ENCODE measurements at places on chromosomes 3 and 15.
A peak's percentile ranks its signal among the peaks of the same experiment; 100 is the strongest.

- no peak for DNase-seq
- H3K36me3 ChIP-seq, result peaks cover 10% of the 10 kb centered on the region
- H3K27me3 ChIP-seq, result no peaks in the 10 kb centered on the region
- H3K27ac ChIP-seq, result no peak overlapping the region
- H3K4me1 ChIP-seq, result no peaks in the 10 kb centered on the region
- H3K4me3 ChIP-seq, result no peak overlapping the region
Measured at GRCh38 chr15:47764666-47765065, 47.4 kb downstream of the SEMA6D start.

GRCh38 chr3:184711493-184712247 is at the start of gene MAGEF1:
Gene MAGEF1 (minus strand): TSS chr3:184712064. CDS start chr3:184711821, 243 bp downstream.
- no peaks in the 10 kb centered on the region for H3K36me3 ChIP-seq
- peak within 1 kb of the TSS; percentile 79 for H3K27ac ChIP-seq
- no peaks in the 10 kb centered on the region for H3K27me3 ChIP-seq
- peaks cover 14% of the 10 kb centered on the region for H3K4me1 ChIP-seq
- peak within 1 kb of the TSS; percentile 77 for H3K4me3 ChIP-seq

- no peaks in the 10 kb centered on the region for H3K4me1 ChIP-seq
- H3K4me3 ChIP-seq, result no peak overlapping the region
- no peaks in the 10 kb centered on the region for H3K36me3 ChIP-seq
- no peak overlapping the region for H3K27ac ChIP-seq
Measured at GRCh38 chr15:100230784-100231183, 111.0 kb downstream of the ADAMTS17 start.

GRCh38 chr3:59467476-59467875 is 417.7 kb upstream of the CFAP20DC start:
- H3K4me1 ChIP-seq, result no peaks in the 10 kb centered on the region
- no peak for DNase-seq
- H3K27me3 ChIP-seq, result no peaks in the 10 kb centered on the region
- H3K36me3 ChIP-seq, result no peaks in the 10 kb centered on the region
- H3K27ac ChIP-seq, result no peak overlapping the region

DNA sequence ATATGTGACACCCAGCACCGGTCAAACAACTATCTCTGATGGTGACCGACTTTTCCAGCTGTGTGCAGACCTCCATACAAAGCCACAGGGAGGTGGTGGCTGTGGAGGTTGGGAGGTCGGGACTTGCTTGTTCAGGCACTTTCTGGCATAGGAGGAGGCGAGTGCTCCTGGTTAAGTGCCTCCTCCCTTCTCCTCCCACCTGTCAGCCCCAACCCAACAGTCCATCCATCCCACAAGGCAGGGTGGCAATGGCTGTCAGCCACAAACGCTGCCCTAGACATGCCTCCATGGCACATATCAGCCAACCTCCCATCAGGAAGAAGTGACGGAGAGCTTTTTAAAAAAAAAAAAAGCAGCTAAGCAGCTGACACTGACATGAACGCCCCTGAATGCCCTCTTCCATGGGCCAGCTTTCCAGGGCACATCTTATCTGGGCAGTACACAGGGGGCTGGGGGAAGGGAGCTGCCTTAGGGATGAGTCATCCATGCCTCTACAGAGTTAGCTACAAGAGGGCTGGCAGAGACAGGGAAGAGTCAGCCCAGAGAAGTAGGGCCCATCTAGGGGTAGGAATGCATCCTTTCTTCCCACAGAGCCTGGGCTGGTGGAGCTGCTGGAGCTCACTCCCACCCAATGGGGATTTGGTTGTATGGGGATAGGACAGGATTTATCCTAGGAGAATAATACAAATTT is 41.2 kb downstream of the CCDC12 start:
- DNase-seq, result no peak
- no peaks in the 10 kb centered on the region for H3K36me3 ChIP-seq
- no peak overlapping the region for H3K27ac ChIP-seq
- H3K27me3 ChIP-seq, result no peaks in the 10 kb centered on the region
- H3K4me3 ChIP-seq, result no peak overlapping the region

GRCh38 chr3:85474241-85474640 is 515.5 kb downstream of the CADM2 start:
- no peaks in the 10 kb centered on the region for H3K4me1 ChIP-seq
- H3K4me3 ChIP-seq, result no peak overlapping the region

DNA sequence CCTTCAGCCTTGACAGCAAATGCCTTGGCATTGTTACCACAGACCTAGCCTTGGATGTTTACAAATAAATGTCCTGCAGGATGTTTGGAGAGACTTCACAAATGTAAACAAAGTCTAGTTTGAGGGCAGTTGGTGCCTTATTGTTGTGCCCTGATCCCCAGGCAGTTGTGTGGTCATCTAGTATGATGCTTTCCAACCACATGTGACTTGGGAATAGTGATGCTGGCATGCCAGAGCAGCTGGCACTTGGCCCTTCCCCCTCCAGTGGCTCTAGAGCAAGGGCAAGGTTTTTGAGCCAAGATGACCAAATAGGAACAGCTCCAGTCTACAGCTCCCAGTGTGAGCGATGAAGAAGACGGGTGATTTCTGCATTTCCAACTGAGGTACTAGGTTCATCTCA is 258.2 kb downstream of the ADAMTS17 start:
- H3K27me3 ChIP-seq, result no peaks in the 10 kb centered on the region
- no peaks in the 10 kb centered on the region for H3K36me3 ChIP-seq
- no peak for DNase-seq

DNA sequence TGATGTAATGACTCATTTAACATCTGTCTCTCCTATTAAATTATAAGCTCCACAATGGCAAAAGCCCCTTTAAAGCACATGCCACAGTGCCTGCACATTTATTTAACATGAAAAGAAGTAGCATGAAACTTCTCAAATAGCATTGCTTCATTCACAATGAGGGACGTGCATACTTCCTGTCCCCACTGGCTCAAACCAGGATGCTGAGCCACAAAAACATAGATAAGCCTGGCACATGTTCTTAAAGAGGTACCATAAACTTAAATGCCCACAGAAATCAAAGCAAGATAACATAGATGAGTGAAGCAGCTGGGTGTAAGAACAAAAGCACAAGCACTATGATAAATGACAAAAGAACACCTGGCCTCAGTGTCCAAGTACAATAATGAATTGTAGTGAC is 3.8 kb downstream of the TP53BP1 start:
- no peaks in the 10 kb centered on the region for H3K36me3 ChIP-seq
- peaks cover 4% of the 10 kb centered on the region for H3K4me1 ChIP-seq
- H3K27me3 ChIP-seq, result no peaks in the 10 kb centered on the region
- DNase-seq, result peak; percentile 54

DNA sequence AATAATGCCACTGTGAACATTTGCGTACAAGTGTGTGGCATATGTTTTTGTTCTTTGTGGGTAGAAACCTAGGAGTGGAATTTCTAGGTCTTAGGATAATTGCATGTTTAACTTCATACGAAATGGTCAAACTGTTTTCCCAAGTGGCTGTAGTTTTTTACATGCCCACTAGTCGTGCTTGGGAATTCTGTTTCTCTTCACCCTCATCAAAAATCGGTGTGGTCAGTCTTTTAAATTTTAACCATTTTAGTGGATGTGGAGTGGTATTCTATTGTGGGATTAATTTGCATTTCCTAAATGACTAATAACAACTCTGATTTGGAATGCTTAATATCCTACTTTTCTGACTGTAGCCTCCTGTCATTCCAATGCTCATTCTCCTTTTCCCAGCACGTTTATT is 27.6 kb downstream of the ZFAND6 start:
- no peak for DNase-seq
- no peaks in the 10 kb centered on the region for H3K27me3 ChIP-seq
- H3K36me3 ChIP-seq, result no peaks in the 10 kb centered on the region
- no peak overlapping the region for H3K27ac ChIP-seq

DNA sequence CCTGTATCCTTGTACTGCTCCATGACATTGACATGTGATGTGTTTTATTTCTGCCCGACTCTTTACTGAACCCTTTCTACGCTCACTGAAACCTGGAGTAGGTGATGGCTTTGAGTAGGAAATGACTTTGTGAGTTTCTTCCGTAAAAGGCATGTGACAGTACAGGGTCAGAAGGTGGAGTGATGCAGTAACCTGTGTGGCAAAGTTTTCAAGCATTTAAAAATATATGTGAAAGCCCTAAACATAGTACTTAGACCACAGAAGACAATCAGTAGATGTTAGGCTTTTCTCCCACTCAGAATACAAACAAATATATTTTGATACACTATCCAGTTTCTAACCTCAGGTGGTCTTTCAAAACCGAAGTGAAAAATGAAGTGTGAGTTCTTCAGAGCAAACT is 31.3 kb upstream of the SACM1L start:
- H3K36me3 ChIP-seq, result no peaks in the 10 kb centered on the region
- DNase-seq, result no peak
- peaks cover 5% of the 10 kb centered on the region for H3K4me1 ChIP-seq
- no peaks in the 10 kb centered on the region for H3K27me3 ChIP-seq

- H3K27me3 ChIP-seq, result no peaks in the 10 kb centered on the region
- no peaks in the 10 kb centered on the region for H3K36me3 ChIP-seq
- no peak within 1 kb of the TSS for H3K27ac ChIP-seq
- no peaks in the 10 kb centered on the region for H3K4me1 ChIP-seq
Measured at GRCh38 chr3:109117939-109118338, at the start of gene MORC1. Gene MORC1 (minus strand): TSS chr3:109118134. CDS start chr3:109118059, 75 bp downstream.

DNA sequence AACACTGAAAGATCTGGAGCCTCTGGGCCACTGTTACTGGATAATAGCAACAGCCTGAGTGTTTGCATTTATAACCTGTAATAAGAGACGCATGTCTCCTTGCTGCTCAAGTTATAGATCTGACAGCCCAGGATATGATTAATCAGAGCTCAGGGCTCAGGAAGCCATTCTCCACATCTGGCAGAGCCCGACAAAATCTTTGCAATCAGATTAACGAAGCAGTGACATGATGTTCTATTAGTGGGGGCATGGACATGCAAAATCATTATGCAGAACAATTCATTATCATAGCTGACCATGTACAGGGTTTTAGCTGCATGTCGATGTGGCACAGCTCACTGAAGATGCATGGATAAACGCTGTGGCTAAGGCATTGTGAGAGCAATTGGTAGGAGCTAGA is 730.3 kb downstream of the ZNF385D start:
- no peaks in the 10 kb centered on the region for H3K4me1 ChIP-seq
- no peaks in the 10 kb centered on the region for H3K36me3 ChIP-seq
- H3K4me3 ChIP-seq, result no peak overlapping the region
- H3K27ac ChIP-seq, result no peak overlapping the region
- no peaks in the 10 kb centered on the region for H3K27me3 ChIP-seq
- DNase-seq, result no peak

DNA sequence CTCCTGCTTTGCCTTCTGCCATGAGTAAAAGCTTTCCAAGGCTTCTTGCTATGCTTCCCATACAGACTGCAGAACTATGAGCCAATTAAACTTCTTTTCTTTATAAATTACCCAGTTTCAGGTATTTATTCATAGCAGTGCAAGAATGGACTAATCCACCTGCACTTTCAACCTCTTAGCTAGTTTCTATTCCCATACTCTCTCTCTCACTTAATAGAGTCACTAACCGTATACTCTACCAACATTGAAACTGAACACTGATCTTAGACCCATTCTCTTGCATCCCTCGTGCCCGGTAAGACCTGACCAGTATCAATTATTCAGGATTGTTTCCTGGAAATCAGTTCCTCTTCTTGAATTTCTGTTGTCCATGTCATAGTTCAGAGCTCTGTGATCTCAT is 92.7 kb upstream of the TMC3 start:
- no peaks in the 10 kb centered on the region for H3K4me1 ChIP-seq
- no peaks in the 10 kb centered on the region for H3K27me3 ChIP-seq
- no peaks in the 10 kb centered on the region for H3K36me3 ChIP-seq
- no peak overlapping the region for H3K4me3 ChIP-seq
- H3K27ac ChIP-seq, result no peak overlapping the region

DNA sequence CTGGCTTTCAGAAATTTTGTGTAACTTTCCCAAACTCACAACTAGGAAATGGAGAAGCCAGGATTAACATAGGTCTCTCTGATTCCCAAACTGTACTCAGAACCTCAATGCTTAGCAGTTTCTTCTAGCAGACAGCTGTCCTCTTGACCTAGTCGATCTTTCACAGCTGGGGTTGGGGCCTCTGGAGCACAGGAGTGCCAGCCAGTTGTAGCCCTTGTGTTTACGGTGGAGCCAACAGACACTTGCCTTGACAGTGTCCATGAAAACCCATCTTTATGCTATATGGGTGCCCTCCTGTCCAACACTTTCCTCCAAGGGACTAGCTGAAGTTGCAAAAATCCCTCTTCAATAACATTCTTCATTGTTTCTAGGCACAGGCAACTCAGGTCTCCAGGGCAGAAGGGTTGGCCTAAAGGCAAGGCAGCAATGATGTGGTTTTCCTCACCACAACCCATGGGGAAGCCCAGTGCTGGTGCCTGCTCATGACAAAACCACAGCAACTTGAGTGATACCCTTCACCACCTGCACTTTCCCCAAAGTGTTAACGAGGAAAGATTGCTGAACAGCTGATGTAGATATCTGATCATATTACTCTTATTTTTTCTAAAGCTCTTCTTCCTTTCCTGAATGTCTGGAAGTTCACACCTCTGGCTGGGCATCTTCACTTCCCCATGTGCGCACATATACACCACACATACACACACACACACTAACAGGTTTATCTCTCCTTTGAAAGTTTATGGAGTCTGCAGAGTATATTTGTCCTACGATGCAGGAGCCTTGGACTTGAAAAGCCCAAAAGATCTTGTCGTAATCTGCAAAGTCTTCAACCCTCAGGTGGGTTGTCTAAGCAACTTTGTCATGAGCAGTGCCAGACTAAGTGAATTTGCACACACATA is 11.0 kb upstream of the KNG1 start:
- no peaks in the 10 kb centered on the region for H3K4me1 ChIP-seq
- no peaks in the 10 kb centered on the region for H3K36me3 ChIP-seq
- no peak for DNase-seq

- no peaks in the 10 kb centered on the region for H3K27me3 ChIP-seq
- DNase-seq, result peak; percentile 70
- H3K4me3 ChIP-seq, result no peak overlapping the region
Measured at GRCh38 chr15:39887832-39888231, 32.2 kb downstream of the GPR176 start.

DNA sequence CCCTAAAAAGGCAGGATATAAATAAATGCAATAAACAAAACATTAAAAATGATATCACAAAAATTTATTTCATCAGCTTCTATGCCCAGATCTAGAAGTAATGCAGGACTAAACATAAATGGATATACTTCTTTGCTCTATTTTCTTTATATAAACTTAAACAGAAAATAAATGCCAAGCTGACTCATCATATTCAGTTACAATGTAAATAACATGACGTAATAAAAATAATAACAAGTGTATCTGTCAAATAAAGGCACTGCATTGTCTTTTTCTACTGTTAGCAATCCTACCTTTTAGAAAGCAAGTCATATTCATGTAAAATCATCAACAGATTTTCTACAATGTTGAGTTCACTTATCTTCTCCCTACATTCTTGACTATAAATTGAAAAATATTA is 61.6 kb downstream of the NEK10 start:
- no peaks in the 10 kb centered on the region for H3K36me3 ChIP-seq
- no peaks in the 10 kb centered on the region for H3K27me3 ChIP-seq
- no peaks in the 10 kb centered on the region for H3K4me1 ChIP-seq
- no peak for DNase-seq
- H3K4me3 ChIP-seq, result no peak overlapping the region

GRCh38 chr3:41701191-41701698 is 260.7 kb downstream of the ULK4 start:
- H3K27ac ChIP-seq, result no peak overlapping the region
- no peaks in the 10 kb centered on the region for H3K27me3 ChIP-seq
- DNase-seq, result no peak
- no peaks in the 10 kb centered on the region for H3K36me3 ChIP-seq
